ENCODE measurements at places on chromosomes 11 and 22.

DNA sequence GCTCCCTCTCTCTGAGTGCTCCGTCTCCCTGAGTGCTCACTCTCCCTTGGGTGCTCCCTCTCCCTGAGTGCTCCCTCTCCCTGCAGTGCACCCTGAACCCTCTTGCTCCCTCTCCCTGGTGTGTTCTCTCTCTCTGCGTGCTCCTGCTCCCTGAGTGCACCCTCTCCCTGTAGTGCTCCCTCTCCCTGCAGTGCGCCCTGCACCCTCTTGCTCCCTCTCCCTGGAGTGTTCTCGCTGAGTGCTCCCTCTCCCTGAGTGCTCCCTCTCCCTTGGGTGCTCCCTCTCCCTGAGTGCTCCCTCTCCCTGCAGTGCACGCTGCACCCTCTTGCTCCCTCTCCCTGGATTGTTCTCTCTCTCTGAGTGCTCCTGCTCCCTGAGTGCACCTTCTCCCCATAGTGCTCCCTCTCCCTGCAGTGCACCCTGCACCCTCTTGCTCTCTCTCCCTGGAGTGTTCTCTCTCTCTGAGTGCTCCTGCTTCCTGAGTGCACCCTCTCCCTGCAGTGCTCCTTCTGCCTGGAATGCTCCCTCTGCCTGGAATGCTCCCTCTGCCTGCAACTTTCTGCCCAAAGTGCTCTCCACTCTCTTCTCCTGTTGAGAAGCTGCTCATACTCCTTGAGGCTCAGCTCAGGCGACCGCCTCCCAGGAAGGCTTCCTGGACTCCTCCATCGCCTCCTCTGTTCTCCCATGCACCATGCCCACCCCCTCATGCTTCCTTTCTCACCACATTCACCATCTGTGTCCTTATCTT lies 48.4 kb upstream of the WNT7B start:
- no peak for DNase-seq

DNA sequence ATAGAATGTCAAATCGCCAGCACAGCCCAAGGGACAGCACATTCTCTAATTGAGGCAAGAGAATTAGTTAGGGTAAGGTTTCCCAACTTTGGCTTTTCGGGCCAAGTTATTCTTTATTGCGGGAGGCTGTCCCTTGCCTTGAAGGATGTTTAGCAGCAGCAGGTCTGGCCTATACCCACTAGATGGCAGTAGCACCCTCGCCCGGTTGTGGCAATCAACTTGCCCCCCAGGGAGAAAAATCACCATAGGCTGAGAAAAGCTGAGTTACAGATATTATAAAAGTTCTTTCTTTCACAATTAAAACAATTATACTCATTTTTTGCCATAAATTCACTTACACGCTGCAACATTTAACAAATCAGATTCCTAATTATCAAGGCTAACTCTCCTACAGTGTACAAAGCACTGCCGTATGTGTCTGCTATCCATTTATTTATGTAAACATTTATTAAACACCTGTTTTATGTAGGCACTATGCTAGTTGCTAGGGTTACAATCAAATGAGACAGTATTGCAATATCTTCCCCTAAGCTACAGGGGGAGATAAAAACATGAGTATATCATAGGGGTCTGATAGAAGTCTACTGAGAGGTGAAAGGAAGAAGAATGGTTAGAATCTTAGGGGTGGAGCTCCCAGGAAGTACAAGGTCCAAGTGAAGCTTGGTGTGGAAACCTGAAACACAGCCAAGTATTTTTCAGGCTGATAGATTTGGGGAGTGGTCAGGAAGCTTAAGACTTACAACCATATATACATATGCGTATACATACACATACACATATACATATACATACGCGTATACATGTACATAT lies 452.3 kb downstream of the RAB38 start:
- DNase-seq = no peak

- DNase-seq = no peak
Observed at GRCh38 chr11:72607496-72607895, 66.7 kb downstream of the PDE2A start.

DNA sequence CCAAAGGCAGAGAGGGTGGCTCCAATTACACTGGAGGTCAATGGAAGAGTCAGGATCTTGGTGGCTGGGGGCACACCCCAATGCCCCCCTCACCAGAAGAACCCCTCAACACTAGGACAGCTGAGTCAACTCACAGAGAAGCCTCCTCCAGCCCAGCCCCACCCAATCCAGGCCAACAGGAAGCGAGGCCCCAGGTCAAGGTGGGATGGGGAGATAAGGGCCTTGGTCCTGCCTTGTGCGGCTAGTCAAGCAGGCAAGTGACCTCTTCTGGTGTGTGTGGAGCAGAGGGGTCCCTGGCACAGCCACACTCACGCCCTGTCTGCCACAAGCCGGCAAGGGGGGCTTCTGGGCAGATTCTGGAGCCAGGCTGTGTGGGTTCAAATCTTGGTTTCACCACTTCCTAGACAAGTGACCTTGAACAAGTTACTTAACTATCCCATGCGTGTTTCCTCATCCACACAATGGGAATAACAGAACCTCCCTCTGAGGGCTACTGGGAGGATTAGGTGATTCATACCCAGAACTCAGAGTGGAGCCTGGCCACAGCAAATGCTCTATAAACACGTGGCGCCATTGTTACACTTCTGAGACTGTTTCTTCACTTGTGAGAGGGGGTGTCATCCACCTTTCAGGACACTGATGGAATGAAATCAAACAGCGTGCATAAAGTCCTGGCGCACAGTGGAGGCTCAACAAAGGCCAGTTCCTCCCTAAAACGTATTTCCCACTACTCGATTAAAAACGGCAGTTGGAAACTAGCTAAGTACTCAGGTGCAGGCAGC lies 3.2 kb downstream of the TTLL12 start:
- DNase-seq = no peak

DNA sequence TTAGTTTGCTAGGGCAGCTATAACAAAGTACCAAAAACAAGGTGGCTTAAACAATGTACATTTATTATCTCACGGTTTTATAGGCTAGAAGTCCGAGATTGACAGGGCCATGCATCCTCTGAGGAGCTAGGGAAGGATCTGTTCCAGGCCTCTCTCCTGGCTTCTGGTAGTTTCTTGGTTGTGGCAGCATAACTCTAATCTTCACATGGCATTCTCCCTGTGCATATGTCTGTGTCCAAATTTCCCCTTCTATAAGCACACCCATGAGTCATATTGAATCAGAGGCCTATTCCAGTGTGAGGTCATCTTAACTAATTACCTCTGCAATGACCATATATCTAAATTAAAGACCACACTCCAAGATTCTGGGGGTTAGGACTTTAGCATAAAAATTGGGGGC lies 31.3 kb upstream of the MMP13 start:
- DNase-seq = no peak
